ENCODE measurements at places on chromosomes 6 and 20.

DNA sequence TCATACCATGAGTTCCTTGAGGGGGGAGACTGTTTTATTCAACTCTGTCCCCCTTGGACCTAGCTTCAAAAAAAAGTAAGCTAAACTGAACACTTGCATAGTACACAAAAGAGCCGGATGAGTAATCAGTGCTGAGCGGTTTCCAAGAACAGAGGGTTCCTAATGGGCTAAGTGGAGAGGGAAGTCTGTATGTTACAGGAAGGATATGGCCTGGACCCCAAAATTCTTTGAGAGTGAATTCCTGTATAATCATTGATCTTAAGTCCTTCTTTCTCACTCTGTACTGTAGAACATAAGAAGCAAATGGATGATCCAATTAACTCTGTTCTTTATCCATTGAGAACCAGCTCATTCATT lies 324.7 kb upstream of the CNR1 start:
- no peak for DNase-seq

- no peak for DNase-seq
These were observed 37.6 kb downstream of the MOCS1 start for GRCh38 chr6:39896701-39897100.

DNA sequence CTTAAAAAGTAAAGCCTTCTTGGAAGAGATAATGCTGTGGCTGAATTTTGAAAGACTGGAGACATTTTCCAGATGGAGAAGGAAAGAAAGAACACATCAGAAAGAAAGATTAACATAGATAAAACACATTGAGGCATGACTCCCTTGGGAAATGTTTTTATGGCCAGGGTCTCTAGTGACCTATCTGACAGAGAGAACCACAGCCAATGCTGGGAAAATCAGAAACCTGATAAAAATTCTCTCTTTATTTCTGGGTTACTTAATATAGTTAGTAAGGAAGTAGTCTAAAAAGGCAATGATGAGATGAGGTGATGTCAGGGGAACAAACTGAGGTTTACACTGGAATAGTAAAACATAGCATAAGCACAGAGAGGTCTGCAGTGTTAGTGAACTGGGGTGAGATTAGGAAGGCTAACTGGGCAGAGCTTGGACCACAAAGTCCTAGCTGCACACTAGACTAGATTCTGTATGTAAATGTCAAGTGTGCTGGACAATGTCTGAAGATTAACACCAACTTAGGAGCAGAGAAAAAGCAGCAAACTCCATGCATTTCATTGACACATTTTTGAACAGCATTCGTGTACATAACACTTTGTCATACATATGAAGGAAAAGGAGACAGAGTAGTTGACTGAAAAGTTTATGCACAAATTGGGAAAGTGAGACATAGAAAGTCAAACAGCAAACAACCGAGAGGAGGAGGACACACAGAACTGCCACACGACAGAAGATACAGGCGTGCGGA lies 31.0 kb downstream of the ELOVL2 start:
- no peak for DNase-seq

DNA sequence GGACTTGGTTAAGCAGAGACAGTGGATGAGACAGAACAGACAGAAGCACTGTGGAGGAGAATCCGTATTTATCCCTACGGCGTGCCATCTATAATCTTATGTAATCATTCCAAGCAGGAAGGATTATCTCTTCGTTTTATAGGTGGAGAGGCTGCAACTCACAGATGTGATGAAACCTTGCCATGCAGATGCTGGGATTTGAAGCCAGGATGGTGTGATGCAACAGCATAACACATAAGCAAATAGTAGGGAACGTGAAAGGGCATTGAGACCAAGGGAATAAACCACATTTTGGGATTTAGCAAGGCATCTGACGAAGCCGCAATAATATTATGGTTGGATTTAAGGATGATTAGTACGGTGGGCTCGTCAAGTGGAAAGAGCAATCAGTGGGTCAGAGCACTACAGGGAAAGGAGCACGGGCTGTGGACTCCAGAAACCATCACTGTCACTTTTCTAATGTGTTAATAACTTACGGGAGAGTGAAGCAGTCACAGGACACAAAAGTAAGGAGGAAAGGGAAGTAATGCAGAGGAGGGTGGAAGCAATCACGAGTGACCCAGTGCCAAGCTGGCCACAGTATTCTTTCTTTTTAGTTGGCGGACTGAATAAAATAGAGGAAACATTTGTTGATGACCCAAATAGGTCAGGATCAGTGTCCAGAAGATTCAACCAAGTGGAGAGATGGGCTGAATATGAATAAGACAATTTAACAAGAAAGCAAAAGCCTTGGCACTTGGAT lies 119.6 kb upstream of the EDN1 start:
- no peak for DNase-seq

DNA sequence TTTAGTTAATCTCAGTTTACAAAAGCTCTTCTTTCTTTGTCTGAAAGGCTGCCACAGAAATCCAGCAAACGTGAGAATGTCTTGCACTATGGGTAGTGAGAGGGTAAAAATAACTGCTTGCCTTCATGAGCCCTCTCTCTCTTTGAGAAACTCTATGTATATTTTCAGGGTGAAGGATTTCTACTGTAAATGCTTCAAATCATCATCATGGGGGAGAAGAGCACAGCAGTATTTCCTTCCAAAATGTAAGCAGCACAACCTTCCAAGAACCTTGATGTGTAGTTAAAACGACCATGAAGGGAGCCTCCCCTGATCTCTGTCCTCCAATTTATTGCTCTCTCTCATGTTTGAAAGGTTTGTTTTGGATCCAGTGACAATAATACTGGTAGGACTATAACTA lies 141.3 kb upstream of the CENPW start:
- DNase-seq: no peak

DNA sequence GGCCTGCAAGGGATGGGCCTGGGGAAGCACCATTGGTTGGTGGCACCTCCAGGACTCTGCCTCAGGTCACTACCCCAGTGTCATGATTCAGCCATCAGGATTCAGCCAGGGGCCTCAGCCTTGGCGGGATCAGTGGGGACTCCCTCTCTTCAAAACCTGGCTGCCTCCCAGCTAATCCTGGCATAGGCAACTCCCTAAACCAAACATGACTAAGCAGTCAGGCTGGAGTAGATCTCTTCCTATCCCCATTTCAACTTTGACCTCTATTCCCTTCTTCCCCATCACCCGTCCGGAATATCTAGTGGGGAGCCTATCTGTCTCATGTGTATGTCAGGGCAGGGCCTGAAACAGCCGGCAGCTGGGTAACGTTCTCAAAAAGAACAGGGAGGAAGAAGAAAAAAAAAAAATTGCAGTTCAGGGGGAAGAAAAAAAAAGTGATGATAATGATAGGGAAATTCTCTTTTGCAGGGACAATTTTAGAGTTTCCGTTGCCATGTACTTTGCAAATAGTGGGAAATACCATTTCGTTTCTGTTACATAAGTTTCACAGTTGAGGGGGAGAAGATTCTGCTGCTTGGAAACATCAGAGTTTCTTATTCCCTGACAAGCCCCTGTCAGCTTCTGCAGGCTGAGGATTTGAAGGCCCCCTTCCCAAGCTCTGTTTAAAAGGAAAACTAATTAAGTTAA lies 4.1 kb upstream of the PREX1 start:
- no peak for DNase-seq

DNA sequence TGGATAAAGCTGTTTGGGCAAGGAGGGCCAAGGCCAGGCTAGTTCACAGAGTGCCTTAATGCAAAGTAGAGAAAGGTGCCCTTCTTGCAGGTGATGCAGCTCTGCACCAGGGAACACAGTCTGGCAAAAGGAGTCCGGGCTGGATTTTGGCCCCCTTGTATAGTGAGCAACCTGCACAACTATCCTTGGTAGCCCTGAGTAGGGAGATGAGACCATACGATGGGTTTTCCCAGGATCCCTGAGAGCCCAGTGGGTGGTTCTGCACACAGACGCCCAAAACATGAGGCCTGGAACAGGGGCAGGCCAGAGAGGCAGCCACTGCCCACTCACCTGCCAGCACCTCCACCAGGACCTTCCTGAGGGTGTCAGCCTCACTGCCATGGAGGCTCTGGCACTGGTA lies 2.0 kb downstream of the TREM2 start:
- DNase-seq: no peak

DNA sequence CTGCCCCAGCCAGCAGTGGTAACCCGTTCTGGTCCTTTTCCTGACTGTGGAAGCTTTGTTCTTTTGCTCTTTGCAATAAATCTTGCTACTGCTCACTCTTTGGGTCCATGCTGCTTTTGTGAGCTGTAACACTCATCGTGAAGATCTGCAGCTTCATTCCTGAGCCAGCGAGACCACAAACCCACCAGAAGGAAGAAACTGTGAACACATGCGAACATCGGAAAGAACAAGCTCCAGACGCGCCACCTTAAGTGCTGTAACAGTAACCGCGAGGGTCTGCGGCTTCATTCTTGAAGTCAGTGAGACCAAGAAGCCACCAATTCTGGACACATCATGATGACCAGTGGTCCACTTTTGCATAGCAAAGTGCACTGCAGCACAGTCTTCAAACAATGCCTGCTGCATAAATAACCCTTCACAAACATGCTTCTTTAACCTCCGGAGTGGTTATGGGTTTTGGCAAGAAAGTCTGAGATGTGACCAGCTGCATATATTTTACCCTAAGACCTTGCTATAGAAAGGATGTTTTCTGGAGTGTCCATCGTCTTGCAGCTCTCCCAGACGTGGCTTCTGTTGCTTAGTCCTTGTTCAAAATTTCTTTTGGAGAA lies 8.9 kb upstream of the MUC22 start:
- DNase-seq: no peak

GRCh38 chr6:119856136-119856535 lies 506.6 kb upstream of the MAN1A1 start:
- DNase-seq: no peak

- no peak for DNase-seq
These were observed 56.4 kb downstream of the NDUFAF5 start for GRCh38 chr20:13841206-13841605.

DNA sequence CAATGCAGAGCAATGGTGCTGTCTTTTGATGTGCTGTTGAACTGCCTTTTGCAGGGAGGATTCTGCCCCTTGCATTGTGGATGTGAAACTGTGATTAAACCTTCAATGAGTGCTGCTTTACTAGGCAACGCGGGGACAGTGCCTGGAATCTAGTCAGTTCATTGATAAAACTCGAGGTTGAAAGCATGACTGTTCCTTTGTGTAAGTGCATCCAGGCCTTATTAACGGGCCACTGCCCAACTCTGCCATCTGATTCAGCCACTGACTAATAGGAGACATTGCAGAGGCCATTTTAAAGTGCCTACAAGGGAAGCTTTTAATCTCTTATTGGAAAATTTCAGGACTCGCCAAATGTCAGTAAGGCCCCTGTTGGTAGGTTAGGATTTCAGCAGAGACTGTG lies 49.3 kb downstream of the SLC35F1 start:
- no peak for DNase-seq

DNA sequence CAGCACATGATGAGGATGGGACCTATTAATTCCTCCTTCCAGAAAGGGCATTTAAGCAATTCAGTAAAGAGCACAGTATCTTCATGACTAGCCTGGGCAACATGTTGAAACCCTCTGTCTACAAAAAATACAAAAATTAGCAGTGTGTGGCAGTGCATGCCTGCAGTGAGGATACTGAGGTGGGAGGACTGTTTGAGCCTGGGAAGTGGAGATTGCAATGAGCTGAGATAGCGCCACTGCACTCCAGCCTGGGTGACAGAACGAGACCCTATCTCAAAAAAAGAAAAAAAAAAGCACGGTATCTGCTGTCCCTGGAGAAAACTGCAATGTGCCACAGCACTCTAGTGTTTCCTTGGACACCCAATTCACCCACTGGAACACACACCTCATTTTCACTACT lies 18.4 kb downstream of the SAMD3 start:
- DNase-seq: no peak

GRCh38 chr6:150720774-150721233 lies 121.1 kb downstream of the PLEKHG1 start:
- DNase-seq: no peak

- DNase-seq: no peak
These were observed 7.9 kb upstream of the MCHR2 start for GRCh38 chr6:100001915-100002388.

DNA sequence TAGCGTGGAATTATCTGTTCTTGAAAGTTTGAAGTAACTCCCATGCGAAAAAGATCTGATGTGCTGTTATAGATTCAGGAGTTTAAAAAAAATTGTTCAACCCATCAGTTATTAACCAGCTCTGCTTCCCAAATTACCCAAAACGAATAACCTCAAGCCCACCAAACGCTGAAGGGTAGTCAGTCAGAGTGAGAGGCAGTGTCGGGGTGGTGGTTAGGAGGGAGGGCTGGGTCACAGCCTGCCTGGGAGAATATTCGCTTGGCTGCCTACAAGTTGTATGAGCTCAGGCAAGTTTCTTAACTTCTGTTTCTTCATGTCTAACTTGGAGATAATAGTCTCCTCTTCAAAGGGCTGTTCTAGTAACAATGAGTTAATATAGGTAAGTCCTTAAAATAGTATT lies 114.6 kb downstream of the JPH2 start:
- no peak for DNase-seq

- DNase-seq: no peak
These were observed 117.0 kb downstream of the EPB41L2 start for GRCh38 chr6:130946076-130946475.

Data from BJ (cell line).